IPS-NIHi11 (cell line): ENCODE measurements at places on chromosomes 12 and 14.

DNA sequence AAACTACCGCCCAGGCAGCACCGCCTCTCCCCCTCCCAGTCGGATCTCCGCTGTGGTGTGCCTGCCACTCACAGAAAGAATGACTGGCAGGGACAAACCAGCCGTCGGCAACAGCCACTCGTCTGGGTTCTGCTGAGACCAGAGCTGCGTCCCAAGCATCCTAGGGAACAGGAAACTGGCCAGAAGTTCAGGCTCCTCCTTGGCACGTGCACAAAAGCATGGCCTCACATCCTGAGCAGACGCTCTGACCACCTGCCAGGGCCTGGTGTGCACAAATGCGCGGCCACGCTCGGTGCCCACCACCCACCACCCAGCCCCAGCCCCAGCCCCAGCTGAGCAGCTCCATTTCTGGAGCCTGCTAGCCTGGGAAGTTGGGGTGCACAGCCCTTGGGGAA, 214.8 kb downstream of the DPF3 start:
- no peak for DNase-seq

GRCh38 chr12:31896514-31897039, 62.6 kb upstream of the RESF1 start:
- DNase-seq: no peak

DNA sequence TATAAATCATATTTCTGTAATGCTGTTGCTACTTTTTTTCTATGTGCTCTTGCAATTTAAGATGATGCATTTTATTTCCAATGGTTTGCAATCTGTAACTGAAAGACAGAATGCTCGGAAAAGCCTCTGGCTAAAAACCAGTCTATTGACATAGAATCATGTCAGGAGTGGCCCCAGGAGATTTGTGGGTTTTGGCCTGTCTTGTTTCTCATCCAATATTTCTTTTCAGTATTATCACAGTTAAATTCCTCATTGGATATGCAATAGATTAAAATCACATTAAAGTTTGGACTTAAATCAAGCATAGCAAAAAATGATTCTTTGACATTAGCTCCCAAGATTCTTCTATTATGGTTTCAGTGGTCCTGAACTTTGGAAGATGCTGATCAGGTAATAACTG, 19.1 kb upstream of the SLC38A2 start:
- no peak for DNase-seq

- peak; percentile 57 for DNase-seq
Observed at GRCh38 chr12:6684609-6685008, 4.6 kb downstream of the ZNF384 start.

GRCh38 chr14:94390372-94391086, 2.1 kb upstream of the SERPINA1 start:
- no peak for DNase-seq

DNA sequence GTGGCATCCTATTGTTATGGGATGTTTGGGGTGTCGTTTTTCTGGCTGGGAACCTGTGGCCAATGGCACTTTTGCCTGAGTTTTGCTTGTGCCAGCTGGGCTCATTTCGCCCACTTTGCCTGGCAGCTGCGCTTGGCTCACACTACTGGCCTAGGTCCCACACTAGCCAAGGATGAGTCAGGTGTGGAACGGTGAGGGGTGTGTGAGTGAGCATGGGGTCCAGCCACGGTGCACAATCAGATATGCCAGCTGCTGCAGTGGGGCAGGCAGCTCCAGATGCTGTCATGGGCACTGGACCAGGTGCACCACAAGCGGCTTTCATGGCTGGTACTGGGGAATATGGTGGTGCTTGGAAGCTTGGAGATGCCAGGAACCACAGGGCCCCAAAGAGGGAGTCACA, 21.5 kb downstream of the TRHDE start:
- DNase-seq: no peak
